HFF-Myc (cell line): ENCODE measurements at places on chromosomes 16 and 17.

- DNase-seq = no peak
Observed at GRCh38 chr17:53807286-53807685, 15.4 kb upstream of the KIF2B start.

GRCh38 chr17:31476525-31477416 lies 85.3 kb downstream of the RAB11FIP4 start:
- no peak for DNase-seq

GRCh38 chr17:49887086-49887743 lies 39.3 kb upstream of the TAC4 start:
- no peak for DNase-seq

GRCh38 chr16:73166947-73167550 lies 119.1 kb upstream of the ZFHX3 start:
- peak; percentile 82 for DNase-seq

- no peak for DNase-seq
Observed at GRCh38 chr17:41914358-41914766, 4.4 kb downstream of the ACLY start.

GRCh38 chr17:61379457-61380216 lies 20.0 kb upstream of the TBX2 start:
- no peak for DNase-seq

DNA sequence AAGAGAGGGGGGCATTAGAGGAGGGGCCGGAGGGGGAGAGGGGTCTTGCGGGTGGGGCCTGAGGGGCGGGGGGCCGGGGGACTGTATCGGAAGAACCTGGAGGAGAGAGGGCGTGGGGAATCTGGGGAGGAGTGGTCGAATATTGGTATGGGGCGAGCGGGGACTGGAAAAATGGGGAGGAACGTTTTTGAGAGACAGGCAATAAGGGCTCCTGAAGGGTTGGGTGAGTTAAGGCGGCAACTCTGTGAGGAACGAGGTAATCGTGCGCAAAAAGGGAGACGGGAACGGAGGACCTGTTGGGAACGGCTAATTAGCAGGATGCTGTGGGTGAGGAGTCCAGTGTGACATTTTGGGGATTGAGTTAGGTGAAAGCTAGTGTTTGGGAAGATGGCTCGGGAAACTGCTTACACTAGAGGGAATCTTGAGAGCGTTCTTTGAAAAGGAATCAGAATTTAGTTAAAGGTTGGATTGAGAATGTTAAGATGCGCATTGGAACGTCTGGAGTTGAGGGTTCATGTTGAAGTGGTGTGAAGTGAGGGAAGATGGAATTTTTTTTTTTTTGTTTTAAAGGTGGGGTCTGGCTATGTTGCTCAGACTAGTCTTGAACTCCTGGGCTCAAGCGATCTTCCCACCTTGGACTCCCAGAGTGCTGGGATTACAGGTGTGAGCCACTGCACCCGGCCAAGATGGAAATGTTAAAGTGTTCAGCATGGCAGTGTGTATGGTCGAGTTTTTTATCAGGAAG lies 662 bp downstream of the WIPF2 start:
- no peak for DNase-seq
